ENCODE measurements at places on chromosomes 13 and 19.

GRCh38 chr19:2543463-2544442, 67.8 kb downstream of the GADD45B start:
- peak; percentile 56 for DNase-seq

GRCh38 chr13:47959468-47960247, 41.4 kb downstream of the SUCLA2 start:
- DNase-seq: no peak

- DNase-seq: no peak
Observed at GRCh38 chr13:77386880-77387606, 60.1 kb upstream of the MYCBP2 start.

- DNase-seq: no peak
Observed at GRCh38 chr19:29288256-29288655, 75.3 kb upstream of the UQCRFS1 start.

DNA sequence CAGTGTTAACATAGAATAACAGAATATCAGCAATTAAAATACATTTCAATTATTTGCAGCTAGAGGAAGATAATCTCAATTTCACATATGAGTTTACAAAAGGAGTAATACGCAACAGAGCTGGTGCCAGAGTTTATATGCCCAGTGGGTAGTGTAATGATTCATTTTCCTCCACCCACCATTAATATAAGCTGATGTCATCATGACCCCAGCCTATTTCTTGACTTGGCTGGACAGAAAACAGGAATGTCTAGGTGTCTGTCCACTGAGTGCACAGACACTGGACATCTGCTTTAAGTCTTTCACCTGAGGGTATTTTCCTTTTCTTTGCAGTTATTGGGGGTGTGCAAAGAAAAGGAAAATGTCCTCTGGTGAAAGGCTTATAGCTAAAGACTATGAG, 335.5 kb downstream of the TBC1D4 start:
- no peak for DNase-seq

- no peak for DNase-seq
Observed at GRCh38 chr19:45142016-45142725, 18.6 kb downstream of the NKPD1 start.

DNA sequence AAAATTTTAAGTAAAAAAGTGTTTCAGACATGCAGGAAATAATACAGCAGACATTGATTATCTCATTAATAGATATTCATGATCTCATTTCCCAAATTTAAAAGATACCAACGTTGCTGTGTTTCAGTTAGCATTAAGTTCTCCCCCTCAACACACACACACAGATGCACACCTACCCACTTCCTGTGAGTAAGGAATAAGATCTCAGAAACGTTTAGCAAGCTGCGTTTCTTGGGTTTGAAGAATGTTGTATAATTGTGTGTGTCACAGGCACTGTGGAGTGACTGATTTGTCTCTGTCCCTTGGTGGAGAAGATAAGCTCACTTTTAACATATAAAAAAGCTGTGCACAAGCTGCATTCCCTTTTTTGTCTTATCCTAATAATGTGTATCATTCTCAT, 196.8 kb downstream of the PDS5B start:
- no peak for DNase-seq

DNA sequence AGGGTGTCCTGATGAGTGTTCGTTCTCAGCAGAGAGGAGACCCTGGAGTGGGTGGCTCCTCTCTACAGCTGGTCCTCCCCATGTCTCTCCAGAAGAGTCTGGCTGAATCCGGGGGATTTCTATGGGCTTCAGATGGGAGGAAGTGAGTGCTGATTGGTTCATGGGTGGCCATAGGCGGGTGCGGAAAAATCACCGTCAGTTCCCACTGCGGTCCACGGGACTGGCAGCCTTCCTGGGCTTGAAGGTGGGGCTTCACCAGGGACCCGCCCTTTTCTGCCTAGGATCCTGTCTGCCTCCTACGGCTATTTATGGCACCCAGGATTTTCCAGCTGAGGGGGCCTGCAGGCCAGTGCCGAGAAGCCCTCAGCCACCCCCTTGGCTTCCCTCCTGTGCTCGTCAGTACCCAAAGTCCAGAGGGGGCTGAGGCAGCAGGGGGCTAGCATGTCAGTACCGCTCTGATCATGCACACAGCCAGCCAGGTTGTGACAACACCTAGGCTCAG, 18.4 kb downstream of the CPB2 start:
- DNase-seq: no peak

- no peak for DNase-seq
Observed at GRCh38 chr19:9881720-9882119, 46.6 kb downstream of the PIN1 start.

GRCh38 chr19:4980838-4981680, 12.1 kb downstream of the KDM4B start:
- DNase-seq: no peak

GRCh38 chr13:28049215-28049614, 51.2 kb downstream of the FLT3 start:
- no peak for DNase-seq

DNA sequence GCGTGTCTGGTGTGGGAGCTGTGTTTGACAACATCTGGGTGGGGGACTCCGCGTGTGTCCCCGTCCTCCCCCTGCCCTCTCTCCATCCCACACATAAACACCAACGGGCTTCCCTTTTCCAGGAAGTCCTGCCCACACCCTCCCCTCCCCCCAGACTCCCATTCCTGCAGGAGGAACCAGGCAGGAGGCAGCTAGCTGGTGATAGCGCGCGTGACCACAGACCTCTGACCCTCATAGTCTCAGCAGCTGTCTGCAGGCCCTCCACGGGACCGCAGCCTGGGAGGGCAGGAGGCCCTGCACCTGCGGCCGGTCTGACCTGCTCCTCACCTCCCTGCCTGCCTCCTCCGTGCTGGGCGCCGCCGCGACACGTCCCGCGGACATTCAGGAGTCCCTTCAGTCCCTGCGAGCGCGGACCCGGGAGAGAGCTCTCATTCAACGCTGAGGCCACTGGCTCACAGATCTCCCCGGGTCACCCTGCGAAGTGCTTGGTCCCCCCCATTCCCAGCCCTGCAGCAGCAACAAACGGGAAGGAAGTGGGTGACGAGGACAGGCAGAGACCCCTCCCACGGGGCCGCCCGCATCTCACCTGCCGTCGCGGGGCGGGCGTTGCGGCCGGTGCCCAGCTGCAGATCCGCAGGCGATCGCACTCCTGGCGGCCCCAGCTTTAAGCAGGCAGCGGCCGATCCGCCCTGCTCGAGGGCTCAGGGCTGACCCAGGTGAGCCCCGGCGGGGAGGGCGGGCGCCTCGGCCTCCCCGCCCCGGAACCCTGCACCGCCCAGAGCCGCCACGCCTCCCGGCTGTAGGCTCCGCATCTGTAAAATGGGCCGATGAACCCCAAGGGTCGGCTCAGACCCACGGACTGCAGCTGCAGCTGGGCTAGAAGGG, 1.1 kb upstream of the ACP5 start:
- DNase-seq: no peak

GRCh38 chr13:110333837-110334236, 26.8 kb downstream of the COL4A2 start:
- no peak for DNase-seq

GRCh38 chr19:4969292-4969771, 419 bp downstream of the KDM4B start:
- DNase-seq: no peak

DNA sequence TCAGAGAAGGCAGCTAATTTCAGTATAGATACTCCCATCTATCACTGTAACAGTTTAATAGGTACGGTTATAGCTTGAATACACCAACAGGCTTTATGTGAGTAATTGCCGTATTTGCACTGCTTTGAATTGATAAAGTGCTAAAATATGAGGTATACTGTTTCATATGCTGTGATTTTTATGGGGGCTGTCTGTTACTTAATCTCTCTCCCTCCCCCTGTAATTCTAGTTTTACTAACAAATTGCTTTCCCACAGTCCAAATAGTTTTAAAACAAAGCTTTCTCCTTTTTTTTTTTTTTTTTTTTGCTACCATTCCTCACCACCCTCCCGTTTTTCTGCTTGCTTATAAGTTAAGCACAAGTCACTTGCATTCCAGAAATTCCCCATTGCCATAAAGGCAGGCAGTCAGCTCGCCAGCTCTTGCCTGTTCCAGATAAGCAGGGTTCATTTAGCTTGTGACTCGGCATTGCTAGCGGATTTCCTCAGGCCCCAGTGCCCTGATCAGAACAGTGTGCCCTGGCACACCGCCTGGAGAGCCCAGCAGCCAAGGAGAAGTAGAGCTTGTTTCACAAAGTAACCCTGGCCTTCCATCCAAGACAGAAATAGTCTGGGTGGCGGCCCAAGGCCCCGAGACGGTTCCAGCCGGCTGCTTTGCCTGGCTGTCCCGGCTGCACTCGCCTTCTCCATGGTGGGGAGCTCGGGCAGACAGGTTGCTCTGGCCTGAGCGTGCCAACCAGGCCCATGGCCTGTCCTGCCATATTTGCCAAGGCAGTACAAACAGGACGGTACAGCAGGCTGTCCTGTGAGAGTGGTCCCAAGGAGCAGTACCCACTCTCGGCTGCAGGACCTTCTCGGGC, 43.5 kb upstream of the NPAS1 start:
- no peak for DNase-seq

- DNase-seq: no peak
Observed at GRCh38 chr13:21020581-21020980, 40.8 kb downstream of the LATS2 start.

DNA sequence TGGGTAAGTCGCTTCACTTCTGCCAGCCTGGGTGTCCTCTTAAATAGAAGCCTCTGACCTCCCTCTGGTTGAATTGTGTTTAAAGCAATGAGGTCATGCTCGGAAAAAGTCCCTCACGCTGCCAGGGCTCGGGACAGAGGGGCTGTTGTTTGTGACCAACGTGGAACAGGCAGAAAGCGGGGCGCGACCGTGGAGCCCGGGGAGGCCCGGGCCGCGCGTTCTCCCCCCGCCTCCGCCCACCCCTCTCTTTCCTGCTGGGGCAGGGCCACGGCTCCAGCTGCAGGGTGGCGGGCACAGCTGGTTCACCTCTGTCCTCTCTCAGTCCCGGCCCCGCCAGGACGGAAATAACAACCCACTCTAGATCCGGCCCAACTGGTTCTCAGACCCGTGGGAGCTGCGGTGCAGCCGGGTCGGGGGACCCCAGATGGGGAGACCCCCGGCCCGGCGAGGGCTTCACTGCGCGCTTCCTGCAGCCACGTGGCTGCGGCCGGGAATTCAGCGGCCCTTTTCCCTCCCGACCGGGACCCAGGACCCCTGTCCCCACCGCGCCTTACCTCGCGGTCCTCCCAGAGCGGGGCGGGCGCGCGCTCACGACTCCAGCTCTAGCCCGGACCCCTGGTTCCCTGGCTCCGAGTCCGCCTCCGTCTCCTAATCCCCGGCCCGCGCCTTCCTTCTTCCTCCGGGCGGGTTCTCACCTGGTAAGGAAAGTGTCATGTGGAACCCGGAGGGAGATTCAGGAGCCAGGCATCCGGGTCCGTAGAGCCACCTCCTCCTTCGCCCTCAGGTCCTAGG, 1.9 kb downstream of the CDC42EP5 start:
- no peak for DNase-seq

GRCh38 chr13:82947191-82947621, 935.1 kb downstream of the SLITRK1 start:
- no peak for DNase-seq

DNA sequence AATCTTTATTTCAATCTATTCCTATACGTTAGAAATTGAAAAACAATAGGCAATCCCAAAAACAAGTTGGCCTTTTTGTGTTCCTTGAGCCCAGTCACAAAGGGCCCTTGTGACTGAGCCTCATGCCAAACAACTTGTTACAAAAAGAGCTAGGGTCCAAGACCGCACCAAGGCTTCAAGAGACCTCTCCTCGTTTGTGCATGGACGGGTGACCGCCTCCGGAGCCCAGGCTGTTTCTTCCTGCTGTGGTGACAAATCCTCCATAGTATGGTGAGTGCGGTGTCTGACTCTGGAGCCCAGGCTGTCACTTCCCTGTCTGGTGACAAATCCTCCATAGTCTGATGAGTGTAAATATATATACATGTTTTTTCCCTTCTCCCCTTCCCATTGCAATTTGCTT, 63.7 kb downstream of the ZNF93 start:
- no peak for DNase-seq

DNA sequence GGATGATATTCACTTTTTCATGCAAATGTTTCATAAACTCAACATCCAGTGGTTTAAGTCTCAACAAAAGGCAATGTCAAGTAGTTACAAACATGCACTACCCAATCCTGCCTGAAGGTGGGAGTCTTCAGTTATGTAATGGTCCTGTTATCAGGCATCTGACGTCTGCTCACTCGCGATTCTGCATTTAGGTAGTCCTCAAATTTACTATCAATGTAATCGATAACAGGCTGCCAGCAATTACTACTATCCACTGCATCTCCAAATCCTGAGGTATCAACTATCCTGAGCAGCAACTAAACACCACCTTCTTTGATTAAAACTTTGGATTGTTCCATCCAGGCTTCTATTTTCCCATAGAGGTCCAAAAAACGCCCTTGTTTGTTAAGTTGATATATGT, 51.2 kb downstream of the NLRP12 start:
- peak; percentile 18 for DNase-seq

DNA sequence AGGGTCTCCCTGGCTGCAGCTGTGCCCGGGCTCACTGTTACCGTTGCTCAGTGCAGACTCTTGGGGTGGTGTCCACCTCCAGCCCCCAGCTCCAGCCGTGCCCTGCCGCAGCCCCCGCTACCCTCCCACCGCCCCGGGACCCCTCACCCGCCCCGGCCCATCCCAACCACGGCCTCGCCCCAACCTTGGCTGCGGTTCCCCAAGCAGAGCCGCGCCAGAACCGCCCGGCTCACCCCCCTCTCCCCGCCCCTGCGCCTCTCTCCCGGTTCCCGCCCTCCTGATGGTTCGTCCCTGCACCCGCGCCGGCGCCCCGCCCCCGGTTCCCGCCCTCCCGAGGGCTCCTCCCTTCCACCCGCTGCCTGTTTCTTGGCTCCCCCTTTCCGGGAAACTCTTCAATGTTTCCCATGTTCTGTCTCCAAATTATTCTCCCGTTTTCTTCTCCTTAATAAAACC, 40.3 kb downstream of the ANKRD10 start:
- DNase-seq: peak; percentile 33

GRCh38 chr13:46593398-46593797, 40.4 kb downstream of the LRCH1 start:
- peak; percentile 13 for DNase-seq

DNA sequence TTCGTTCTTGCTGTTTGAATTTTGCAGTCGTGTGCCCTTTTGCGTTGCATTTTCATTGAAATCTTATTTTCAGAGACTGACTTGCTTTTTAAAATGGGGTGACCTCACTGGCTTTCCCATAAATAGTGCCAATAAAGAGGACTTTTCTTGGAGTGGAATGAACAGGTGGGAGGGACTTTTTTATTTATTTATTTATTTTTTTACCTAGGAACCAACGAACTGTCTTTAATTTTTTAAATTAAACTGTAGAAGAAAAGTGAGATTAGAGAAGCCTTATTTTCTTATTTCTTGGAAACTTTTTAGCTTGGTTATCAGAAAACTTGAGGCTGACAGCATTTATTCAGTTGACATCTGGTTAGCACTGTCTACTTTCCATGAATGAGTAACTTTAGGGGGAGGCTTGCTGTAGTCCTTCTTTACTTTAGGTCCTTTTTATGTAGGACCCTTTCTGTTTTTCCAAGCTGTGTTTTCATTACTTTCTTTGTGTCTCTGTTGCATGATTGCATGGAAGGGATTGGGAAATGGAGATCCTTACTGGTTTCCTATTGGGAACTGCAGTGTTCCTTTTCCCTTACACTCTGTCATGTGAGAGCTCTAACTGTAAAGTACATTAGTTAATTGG, 1.7 kb downstream of the SLAIN1 start:
- no peak for DNase-seq

All from activated CD4-positive, alpha-beta T cell treated with anti-CD3 and anti-CD28 coated beads for 24 hours (primary cell).